ENCODE measurements at places on chromosomes 6 and 20.

DNA sequence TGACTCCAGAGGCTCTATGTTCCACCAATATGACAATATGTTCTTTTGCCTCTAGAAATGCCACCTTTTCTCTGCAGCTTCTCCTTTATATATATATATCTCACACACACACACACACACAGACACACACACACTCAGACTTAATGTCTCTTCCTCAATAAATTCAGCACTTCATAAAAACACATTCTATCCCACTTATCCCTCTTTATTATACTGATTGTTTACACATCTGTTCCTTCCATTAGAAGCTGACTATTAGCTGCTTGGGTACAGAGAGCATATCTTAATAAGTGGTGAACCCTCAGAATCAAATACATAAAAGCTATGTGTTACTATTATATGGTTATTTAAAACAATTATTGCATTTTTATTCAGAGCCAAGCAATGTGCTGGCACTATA is 23.3 kb downstream of the NRSN1 start:
- DNase-seq: no peak

DNA sequence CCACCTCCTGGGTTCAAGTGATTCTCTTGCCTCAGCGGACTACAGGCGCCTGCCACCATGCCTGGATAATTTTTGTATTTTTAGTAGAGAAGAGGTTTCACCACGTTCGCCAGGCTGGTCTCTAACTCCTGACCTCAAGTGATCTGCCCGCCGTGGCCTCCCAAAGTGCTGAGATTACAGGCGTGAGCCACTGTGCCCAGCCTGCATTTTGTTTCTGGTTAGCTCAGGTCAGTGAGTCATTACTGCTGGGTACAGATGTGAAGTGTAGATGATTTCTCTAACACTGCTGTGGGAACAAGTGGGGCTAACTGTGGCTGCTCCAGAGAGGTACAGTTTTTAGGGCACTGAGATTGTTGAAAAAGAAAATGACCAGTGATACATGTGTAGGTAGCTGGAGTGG is 188.6 kb downstream of the PRL start:
- no peak for DNase-seq

DNA sequence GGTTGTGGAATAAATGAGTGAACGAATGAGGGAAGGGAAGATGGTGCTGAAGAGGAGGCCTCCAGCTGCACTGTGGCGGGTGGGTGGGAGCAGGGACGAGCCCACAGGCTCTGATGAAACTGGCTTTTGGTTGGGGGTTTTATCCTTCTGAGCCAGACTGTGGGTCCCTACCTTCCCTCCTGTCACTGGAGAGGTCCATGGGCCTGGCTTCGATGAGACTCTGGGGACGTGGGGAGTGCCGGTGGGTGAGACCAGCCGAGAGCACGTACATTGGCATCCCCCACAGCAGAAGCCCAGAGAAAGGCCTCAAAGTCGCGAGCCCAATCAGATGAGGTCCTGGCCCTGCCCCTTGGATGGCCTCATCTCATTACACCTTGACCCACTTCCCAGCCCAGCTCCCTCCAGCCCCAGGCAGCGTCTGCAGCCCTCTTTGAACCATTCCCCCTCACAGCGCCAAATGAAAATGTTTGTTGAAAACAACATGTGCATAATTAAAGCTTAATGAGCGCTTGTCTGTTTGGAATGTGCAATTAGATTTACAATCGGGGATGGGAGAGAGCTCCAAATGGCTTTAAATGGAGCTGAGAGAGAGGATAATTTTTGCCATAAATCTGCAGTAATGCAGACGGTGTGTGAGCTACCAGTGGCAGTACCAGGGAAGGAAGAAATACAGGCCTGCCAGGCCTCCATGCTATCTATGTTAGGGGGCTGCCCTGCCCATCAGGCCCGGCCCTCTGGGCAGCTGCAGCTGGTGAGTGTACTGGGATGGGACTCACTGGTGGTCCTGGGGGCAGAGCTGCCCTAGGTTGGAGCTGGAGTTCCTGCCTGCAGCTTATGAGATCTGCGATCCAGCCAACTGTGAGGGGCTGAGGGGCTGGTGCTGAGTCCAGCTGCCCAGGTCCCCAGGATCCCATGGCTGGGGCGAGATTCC is 47.2 kb downstream of the TOX2 start:
- no peak for DNase-seq

DNA sequence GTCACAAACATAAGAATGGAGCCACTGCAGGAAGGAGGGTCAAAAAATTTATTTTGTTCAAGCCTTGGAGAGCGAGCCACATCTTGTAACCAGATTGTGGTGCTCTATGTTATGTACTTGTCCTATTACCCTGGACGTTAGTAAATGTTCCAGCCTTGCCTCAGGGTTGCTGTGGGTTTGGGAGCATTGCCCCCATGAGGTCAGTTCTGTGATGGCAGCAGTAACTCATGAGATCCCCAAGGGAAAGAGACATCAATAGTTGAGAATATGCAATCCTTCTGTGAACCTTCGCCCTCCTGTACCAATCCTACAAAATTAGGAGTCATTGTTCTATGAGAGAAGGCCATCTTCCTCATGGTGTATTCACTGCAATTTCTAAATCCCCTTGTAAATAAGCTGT is 16.4 kb upstream of the CFAP206 start:
- peak; percentile 47 for DNase-seq

DNA sequence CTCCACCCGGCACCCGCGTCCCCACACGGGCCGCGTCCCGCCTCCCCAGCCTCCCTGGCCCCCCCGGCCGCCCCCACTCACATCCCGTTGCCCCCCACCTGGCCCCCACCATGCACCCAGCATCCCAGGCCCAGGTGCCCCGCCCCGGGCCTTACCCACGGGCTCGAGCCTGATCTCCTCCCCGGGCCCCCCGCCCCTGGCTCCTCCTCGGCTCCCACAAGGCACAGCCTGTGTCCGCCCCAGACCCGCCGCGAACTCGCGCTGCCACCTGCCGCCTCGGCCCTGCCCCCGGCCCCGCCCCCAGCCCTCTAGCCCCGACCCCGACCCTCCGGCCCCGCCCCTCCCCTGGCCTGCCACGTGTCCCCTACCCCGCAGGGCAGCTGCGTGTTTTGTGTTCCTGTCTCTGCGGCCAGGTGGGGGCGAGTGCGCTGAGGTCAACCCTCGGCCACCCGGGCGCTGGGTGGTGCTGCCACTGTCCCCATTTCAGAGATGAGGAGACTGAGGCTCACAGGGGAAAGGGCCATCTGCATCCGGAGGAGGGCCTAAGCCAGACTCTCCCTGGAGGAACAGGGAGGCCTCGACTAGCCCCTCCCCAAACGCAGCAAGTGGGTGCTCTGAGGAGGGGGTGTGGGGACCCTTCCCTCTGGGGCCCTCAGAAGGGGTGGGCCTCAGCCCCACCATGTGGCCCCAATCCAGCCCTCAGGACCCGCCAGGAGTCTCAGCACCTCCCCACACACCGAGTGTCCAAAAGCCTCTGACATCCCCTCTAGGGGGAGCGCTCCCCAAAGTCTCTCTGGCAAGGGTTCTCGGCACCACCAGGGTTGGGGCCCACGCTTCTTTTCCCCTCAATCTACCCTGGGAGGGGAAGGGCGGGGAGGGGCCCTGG is 99.8 kb downstream of the TAF4 start:
- DNase-seq: no peak

GRCh38 chr6:44071670-44072451 is 55.4 kb downstream of the MRPL14 start:
- no peak for DNase-seq

DNA sequence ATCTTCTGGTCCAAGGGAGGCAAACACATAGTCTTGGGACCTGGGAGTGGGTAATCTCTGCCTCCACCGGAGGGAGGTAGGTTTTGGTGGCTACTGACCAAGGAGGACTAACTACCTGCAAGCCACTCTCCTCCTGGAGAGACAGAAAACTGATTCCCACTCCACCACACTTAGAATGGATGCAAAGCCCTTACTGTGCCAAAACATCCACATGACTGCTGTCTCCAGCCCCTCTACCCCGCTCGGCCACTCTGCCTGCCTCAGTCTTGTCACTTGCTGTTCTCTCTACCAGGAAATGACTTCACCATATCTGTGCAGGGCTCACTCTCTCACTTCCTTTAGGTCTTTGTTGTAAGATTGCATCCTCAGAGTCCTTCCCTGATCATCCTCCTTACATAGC is 129.5 kb upstream of the ARG1 start:
- no peak for DNase-seq

DNA sequence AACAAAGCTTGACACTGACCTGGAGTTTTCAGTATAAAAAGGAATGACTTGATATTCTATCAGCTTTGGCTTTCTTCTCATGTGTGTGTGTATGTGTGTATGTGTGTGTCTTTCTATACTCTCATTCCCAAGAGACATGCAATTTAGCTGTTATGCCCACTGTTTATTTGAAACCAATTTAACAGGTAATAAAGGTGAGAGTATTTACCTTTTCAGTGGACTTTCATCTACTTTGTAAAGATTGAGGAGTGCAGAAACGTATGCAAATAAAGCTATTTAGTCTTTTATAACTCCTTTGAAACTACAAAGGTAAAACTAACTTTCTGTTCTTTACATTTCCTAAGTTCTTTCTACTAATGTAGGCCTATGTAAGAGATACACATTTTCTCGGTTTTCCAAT is 103.5 kb upstream of the HS3ST5 start:
- peak; percentile 1 for DNase-seq

GRCh38 chr6:160273750-160274149 is 15.1 kb upstream of the SLC22A2 start:
- DNase-seq: no peak

GRCh38 chr6:76453270-76453669 is 380.8 kb upstream of the IMPG1 start:
- DNase-seq: no peak

DNA sequence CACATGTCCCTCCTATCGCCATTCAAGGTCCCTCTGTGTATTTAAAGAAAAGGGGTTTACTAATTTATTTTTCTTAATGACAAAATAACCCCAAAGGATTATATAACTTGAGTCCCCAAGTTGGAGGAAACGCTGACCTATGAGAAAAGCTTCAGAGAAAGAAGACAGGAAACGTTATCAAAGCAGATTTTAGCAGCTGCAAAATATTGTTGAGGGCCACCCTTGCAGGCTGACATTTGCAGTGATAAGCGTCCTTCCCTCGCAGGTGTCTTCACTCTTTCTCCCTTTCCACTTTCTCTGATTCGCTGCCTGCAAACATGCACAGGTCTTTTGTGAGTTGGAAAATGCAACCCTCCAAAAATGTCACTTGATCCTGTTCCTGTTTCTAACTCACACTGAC is 103.2 kb upstream of the RIPOR2 start:
- DNase-seq: no peak

GRCh38 chr6:13472976-13473767 is 14.2 kb downstream of the GFOD1 start:
- DNase-seq: no peak

DNA sequence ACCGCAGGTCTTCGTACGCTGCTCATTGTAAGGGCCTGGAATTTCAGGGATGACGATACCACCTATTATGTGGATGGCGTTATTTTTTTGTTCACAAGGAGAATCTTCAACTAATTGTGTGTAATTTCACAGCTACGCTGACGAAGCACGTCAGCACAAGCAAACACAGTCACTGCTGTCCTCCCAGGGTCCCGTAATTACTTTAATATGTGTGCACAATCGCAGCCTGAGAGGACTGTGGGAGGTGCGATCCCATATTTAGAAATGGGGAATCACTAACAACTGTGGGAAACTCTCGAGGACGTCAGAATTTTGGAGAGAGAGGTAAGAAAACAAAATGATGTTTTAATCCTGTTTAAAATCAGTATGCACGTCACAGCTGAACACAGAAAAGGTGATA is 40.2 kb upstream of the DACT2 start:
- DNase-seq: no peak

DNA sequence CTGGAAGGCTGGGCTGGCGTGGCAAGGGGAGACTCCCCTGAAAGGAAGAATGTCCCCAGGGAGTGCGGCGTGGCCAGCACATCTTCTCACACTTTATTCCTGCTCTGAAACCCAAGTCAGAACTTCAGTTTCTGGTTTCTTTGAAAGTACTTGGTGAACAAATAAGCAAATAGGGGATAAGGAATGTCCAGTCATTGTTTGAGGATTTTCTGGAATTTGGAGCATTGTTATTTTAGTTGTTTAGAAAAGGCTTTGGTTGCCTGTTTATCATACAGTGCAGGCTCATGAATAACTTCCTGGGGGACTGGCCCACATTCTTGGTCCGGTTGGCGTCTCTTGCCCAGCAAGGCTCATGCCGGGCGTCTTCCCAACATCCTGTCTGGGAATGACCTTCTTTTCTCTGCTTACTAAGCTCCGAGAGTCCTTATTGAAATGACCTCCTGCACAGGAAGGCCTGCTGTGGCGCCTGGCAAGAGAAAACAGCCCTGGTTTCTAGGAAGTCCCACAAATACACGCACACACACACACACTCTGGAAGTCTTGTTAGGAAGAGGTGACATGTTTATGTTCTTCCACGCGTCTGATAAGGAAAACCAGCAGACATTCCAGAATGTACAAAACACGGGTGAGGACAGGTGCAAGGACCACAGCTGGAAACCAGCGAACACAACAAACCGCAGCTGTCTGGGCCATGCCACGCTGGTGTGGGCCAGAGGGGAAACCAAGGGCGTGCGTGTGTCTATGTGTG is 71.9 kb downstream of the TMEM170B start:
- DNase-seq: no peak

Measured in NCI-H2081 (cell line).